ENCODE measurements at places on chromosomes 7 and 10. TPM values are rescaled to one million over a fixed set of nuclear protein-coding genes. Genes with fewer than 3 reads are reported as not detected.

CH25H gene
- polyA plus RNA-seq = 1.1 TPM

TRIM50 gene
- polyA plus RNA-seq = not detected

GRID2IP gene
- polyA plus RNA-seq = 0.02 TPM

GPR26 gene
- polyA plus RNA-seq = not detected

PCDH15 gene
- not detected for polyA plus RNA-seq

RSPH10B gene
- 0.07 TPM for polyA plus RNA-seq

GRCh38 chr10:44956717-44957706 is 2.6 kb upstream of the RASSF4 start:
- DNase-seq = no peak

DNA sequence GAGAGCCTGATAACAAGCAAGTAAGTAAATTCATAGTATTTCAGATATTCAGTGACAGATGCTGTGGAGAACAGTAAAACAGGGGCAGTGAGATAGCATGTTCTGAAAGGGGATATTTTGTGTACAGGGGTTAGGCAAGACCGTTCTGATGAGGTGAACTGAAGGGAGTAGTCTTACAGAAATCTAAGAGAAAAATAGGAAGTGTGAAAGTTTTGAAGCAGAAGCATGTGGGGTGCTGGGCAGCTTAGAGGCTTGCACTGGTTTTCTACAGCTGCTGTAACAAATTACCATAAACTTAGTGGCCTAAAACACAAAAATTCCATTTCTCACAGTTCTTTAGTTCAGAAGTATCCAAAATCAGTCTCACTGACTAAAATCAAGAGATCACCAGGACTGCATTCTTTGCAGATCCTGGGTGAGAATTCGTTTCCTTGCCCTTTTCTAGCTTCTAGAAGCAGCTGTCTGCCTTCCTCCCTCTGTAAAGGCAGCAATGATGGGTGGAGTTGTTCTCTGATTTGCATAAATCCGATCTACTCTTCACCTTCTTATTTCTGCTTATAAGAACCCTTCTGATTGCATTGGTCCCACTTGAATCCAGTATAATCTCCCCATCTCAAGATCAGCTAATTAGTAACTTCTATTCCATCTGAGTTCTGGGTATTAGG is 7.5 kb upstream of the KLF14 start:
- DNase-seq = no peak

- no peak for DNase-seq
Measured at GRCh38 chr7:154987571-154987970, 15.4 kb downstream of the PAXIP1 start.

GRCh38 chr10:125159486-125159931 is 854 bp downstream of the CTBP2 start:
- no peak for DNase-seq

DNA sequence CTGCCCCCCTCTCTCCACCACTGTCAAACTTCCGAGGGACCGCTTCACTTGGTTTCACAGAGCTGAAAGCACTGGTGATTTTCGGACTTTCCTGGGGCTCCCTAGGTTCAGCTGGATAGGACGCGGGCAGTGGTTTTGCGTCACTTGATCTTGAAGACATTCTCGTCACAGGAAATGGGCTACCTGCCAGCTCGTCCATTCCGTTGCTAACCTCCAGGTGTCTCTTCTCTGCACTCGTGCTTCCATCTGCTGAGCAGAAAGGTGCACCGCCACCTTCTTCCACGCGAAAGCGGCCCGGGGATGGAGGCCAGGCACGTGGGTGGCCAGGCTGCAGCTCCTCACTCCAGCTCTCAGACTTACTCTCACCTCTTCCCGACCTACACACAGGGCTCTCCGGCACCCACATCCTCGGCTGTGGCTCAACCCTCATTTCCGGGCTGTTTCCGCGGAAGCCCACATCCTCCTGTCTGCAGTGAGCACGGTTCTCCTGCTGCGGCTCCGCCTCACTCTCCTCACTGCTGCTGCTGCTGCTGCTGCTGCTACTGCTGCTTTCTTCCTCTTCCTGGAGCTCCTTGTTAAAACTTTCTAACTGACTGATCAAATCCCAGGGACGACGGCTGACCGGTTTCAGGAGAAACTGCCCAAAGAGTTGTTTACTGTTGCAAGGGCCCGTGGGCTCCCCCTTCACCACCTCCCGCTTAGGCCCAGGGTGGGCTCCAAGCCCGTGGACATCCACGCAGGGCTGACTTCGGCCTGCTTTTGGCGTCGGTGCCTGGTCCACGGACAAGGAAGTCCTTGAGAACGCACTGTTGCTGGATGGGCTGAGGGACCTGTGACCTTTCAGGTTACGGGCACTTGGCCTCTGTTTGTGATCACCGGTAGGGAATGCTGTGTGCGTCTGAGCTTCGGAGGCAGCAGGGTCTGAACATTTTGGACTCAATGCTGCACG is 32.1 kb downstream of the JCAD start:
- DNase-seq = no peak

DNA sequence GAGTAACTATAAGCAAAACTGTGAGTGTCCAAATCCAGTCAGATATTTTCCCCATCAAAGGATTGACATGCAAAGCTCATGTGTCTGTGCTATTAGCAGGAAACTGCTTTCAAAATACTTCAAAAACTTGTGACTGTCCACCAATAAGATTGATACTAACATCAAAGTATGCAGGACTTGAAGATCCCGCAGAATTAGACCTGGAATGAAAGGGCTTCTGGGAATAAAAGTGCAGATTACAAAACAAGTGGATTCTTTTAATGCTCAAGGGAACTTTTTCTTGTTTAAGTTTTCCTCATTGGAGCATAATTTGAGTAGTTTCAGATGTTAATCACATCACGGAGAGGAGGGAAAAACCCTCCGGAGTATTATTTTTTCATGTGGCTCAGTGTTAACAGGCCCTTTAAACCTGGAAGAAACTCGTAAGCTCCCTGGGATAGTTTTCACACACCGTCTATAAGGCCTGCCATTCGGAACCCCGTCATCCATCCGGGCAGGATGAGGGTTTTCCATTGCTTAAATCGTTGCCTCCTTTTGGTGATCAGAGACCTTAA is 33.9 kb upstream of the MKX start:
- no peak for DNase-seq

GRCh38 chr10:77400033-77400432 is 237.6 kb downstream of the KCNMA1 start:
- no peak for DNase-seq

DNA sequence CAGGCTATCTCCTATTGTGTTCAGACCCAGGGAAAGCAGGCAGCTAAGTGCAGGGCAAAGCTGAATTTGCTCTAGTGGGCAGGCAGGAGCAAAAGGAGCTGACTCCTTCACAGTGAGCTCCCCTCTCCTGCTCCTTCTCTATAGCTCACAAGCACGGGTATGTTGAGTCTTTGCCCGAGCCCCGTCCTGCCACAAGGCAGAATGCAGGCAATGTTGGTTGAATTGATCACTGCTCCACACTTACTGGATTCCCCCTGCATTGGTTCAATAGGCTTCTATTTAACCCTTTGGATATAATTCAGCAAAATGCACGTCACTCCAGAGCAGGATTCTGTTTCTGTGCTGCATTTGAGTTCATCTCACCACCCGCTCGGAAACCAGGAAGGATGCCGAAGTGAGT is 16.2 kb upstream of the C10orf90 start:
- DNase-seq = no peak

DNA sequence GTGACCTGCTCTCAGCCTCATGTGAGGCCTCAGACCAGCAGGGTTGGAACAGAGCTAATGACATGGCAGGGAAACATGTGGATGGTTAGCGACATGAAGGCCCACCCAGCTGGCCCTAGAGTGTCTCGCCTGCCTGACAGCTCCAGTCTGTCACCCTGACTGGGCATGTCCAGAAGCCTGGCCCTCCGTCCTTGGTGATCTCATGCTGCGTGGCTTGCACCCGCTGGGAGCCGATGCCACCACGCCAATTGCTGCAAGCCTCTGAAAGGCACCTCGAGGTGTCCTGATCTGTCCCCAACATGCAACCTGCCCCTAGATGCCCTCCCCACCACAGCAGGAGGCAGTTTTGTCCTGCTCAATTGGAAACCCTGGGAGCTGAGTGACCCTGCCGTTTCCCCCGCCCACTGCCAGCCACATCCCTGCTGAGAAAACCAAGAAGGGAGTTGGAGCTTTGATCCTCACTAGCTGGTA is 27.8 kb upstream of the RET start:
- no peak for DNase-seq

DNA sequence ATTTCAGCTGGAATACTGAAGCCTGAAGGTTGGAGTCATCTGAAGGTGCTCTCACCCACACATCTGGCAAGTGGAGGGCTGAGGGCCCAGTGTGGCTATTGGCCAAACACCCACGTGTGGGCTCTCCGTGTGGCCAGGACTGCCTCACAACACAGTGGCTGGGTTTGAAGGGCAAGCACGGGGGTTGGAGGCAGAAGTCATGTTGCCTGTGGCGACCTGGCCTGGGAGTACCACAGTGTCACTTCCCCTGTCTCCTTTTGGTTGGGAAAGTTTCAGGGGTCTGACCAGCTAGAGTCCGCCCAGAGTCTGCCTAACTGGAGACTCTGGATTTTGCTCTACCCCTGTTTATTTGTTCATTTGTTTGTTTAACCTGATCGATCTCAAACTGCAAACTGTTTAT is 169.5 kb downstream of the DNAJB6 start:
- DNase-seq = no peak

- no peak for DNase-seq
Measured at GRCh38 chr10:97898429-97898828, 48.8 kb downstream of the GOLGA7B start.

- no peak for DNase-seq
Measured at GRCh38 chr7:137694405-137694804, 152.4 kb downstream of the DGKI start.

DNA sequence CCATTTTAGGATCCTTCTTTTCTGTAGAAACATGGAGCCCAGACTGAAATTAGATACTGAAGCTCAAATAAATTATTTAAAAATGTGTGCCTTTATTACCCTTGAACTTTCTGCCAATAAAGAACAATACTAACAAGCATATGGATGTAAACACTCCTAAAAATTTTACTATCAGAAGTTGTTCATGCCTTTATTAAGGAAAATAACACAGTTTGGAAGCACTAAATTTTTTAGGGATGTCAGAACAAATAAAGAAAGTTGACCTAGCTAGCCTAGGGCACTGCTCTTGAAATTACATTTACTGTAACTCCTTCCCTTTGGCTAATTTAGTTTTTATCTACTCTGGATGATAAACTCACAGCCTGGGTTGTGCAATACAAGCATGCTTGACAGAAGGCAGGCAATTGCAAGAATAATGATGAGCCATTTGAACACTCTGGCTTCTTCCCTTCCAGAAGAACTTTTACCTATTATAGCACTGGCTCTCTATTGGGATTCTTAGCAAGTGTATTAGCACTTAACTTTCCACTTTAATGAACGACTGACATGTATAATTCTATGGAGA is 351.7 kb upstream of the C7orf33 start:
- no peak for DNase-seq

- DNase-seq = no peak
Measured at GRCh38 chr7:138891446-138891810, 89.8 kb downstream of the KIAA1549 start.
